Stimulated activated CD4-positive, alpha-beta T cell treated with anti-CD3 and anti-CD28 coated beads, Interleukin-15, amount 100 ng/mL, for 48 hours (primary cell): ENCODE measurements at places on chromosomes 12 and 14.

- DNase-seq: no peak
Measured at GRCh38 chr12:48787791-48788523, 932 bp downstream of the ADCY6 start.

GRCh38 chr14:95260537-95261361 lies 59.0 kb downstream of the CLMN start:
- peak; percentile 47 for DNase-seq

GRCh38 chr12:27383429-27384260 lies 51.0 kb downstream of the BMAL2 start:
- DNase-seq: peak; percentile 62

DNA sequence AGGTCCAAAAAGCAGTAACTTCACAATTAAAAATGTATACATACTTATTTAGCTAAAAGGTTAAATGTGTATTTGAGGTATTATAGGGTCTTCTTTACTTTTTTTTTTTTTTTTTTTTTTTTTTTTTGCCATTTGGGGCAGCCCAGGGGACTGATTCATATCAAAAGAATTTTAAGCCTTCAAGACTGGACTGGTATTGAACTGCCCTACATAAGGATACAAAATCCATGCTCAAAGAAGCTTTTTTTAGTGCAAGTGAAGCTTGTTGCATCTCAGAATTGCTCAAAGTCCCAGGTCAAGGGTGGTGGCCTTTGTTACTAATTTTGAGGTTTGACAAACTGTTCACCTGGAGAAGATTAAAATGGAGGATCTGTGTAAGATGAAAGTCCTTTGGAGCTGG lies 124.0 kb downstream of the APAF1 start:
- DNase-seq: no peak
